ENCODE measurements at places on chromosomes 7 and 10.

DNA sequence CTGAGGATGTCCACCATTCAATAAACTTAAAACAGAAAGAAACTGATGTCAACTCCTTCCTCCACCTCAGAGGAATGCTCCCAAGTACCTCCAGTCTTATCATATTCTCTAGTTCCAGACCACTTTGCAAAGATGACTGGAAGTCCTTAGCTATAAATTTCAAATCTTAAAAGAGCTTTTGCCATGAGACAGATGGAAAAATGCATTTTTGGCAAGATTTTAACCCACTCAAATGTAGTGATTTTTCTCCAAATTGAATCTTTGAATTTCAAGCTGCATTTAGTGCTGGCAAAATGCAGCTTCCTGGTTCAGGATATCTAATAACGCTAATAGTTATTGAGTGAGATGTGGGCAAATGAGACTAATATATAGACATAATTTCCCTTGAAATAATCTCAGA, 33.2 kb downstream of the DGKI start:
- DNase-seq = no peak

- DNase-seq = no peak
Observed at GRCh38 chr10:47260505-47261111, 39.4 kb upstream of the GDF10 start.

GRCh38 chr10:34780818-34781380, 34.2 kb downstream of the PARD3 start:
- DNase-seq = no peak

DNA sequence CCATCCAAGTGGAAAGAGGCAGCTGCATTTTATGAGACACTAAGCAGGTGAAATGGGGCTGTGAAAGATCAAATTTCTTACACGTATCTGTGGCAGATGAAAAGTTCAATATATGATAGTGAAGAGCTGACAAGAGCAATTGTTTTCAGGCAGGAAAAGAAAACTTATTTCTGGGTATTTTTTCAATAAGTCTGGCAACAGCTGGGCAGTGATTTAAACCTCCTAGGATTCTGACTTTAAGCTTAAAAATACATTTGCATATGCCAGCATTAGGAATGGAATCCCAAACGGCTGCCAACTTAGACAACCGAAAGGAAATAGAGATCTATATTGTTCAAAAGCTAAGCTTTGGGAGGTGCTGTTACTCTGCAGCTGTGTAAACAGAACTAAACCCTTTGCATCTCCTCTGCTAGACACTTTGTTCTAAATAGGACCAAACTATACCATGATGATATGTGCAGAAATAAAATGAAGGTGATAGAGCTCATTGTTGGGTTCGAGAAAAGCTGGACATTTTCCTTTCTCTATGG, 26.1 kb downstream of the DYNC1I1 start:
- DNase-seq = no peak

DNA sequence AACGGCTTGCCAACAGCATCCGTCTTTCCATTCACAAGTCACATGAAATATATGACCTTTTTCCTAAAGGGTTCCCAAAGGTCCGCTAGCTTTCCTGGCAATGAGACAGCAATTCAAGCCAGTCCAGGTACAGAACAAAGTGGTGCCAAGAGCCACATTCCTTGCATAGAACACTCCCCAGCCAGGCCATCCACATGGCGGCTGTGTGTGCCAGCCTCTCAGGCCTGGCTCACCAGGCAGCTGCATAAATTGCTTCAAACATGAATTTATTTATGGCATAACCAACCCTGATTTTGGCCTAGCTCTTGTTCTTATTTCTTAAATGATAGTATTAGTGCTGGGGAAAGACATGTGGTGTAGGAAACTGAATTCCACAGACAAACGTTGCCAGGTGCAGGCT, 63.7 kb upstream of the CREB5 start:
- no peak for DNase-seq

- no peak for DNase-seq
Observed at GRCh38 chr7:81186691-81187090, 267.8 kb upstream of the SEMA3C start.

- DNase-seq = no peak
Observed at GRCh38 chr7:87561102-87561501, 39.6 kb downstream of the ABCB1 start.

GRCh38 chr10:127922675-127923366, 15.9 kb downstream of the PTPRE start:
- DNase-seq = peak; percentile 60

DNA sequence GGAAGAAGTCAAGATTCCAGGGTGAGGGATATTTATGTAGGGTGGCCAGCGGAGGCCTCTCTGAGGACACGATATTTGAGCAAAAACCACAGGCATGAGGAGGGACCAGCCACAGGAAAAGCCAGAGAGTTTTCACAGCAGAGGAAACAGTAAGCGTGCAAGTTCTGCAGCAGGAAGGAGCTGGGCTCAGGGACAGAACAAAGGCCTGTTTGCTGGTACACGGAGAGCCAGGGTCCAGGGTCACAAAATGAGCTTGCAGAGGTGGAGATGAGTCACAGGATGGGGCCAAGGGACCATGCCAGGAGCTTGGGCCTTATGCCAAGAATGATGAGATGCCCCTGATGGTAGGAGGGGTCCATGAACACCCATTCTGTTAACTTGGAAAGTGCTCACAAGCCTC, 283.5 kb downstream of the PLXNA4 start:
- DNase-seq = no peak

DNA sequence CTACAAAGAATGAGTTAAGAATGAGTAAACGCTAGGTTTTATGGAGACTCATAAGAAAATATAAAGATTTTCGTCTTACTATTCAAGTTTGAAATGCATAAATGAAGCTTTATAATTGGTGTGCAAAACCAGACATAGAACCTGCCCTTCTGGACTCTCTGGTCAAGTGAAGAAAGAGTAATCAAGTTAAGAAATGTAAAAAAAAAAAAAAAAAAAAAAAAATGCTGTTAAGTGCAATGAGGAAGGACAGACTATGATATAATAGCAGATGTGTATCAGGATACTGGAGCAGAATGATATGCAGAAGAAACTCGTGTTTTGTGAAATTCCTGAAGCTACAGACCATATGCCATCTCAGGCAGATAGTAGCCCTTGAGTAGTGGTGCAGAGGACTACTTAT, 5.6 kb downstream of the PCGF5 start:
- no peak for DNase-seq

DNA sequence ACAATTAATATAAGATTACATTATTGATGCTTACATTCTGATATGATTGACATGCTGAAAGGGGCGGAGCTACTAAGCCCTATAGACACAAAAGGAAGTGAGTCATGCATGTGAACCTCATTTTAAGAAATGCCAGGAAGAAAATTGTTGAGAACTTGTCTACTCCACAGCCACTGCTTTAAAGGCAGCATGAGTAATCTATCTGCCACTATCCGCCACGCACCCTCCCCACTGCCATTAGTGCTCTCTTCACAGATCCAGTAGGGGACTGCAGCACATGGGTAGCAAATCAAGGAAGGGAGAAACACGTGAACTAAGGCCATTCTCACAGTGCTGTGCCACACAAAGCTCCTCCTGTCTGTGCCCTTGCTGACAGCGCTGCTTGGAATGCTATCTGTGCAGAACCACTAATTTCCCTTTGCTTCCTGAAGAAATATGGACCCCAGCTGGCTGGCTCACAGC, 524.8 kb downstream of the GRM8 start:
- peak; percentile 19 for DNase-seq

DNA sequence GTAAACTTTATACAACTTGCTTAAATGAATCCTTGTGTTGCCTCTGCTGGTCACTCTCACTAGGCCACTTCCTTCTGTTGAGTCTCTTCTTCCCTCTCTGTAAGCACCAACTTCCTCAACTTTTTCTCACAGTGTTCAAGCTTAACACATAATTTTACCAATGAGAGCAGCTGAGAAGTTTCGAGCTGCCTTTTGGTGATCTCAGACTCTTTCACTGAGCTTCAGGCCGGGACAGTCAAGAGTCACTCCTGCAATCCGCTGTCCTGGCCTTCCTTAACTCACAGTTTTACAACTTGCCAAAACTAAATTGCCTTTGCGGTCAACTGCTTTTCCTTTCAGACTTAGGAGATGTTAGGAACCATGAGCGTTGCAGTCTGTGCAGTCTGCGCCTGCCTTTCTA, 47.4 kb downstream of the PRPF18 start:
- DNase-seq = no peak

- no peak for DNase-seq
Observed at GRCh38 chr10:29839826-29840515, 205.2 kb upstream of the SVIL start.

- DNase-seq = no peak
Observed at GRCh38 chr7:95951531-95951930, 179.2 kb downstream of the DYNC1I1 start.

DNA sequence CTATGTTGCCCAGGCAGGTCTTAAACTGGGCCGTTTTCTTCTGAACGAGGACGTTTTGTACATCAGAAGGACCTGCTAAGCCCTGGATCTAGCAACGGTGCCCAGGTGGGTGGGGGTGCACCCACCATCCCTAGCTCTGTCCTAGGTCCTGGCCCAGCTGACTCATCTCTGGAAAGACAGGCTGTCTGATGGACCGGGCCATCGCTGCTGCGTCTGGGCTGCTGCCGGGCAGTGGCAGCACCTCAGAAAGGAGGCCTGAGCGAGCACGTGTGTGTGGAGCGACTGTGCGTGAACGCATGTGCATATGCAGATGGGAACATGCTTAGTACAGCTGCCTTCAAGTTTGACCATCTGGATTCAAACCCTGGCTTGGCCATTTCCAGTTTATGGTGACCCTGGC, 7.3 kb upstream of the ELFN1 start:
- no peak for DNase-seq

DNA sequence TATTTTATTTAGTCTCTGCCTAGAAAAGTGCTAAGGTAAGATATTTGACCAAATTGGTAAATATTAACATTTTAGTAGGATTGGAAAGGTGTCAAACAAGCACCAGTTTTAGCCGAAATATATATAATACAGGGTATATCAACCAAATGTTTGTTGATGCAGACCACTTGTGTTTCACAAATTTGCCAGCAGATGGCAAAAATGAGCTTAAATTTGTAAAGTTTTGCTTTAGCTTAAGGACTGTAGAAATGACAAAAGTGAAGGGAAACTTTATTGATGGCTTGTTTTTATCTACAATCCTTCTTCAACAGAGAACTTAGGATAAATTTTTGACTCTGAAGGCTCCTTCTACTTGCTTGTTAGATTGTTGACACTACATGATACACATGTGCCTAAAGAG, 4.8 kb upstream of the POLR1F start:
- DNase-seq = no peak

- no peak for DNase-seq
Observed at GRCh38 chr10:123761666-123762230, 95.6 kb downstream of the GPR26 start.

Data from H54 (cell line).